Endothelial cell (in vitro differentiated cells): ENCODE measurements at places on chromosomes 11 and 22.
A peak's percentile ranks its signal among the peaks of the same experiment; 100 is the strongest.

- DNase-seq = peak; percentile 2
Observed at GRCh38 chr11:76638270-76639197, 32.0 kb downstream of the LRRC32 start.

- DNase-seq = no peak
Observed at GRCh38 chr22:49406047-49406650, 421.5 kb downstream of the BRD1 start.

- no peak for DNase-seq
Observed at GRCh38 chr11:115330684-115331482, 173.3 kb downstream of the CADM1 start.

DNA sequence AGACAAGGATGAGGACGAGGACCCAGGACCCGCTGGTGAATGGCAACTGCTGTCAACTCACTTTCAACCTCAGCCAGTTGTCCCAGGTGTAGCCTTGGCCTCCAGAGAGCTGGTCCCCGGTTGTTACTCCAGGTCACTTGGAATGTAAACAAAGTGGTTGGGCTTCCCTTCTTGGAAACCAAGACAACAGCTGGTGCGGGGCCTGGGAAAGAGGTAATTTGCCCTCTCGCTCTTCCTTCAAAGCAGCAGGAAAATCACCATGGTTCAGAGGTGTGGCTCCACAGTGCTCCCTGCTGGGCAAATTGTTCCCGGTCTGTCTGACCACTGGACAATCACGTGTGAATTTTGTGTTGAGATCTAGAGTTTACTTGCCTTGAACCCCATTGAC lies 15.0 kb downstream of the SLC1A2 start:
- peak; percentile 65 for DNase-seq

GRCh38 chr11:78557236-78557635 lies 17.4 kb downstream of the NARS2 start:
- no peak for DNase-seq

- peak; percentile 71 for DNase-seq
Observed at GRCh38 chr11:131246663-131247062, 123.8 kb upstream of the NTM start.

DNA sequence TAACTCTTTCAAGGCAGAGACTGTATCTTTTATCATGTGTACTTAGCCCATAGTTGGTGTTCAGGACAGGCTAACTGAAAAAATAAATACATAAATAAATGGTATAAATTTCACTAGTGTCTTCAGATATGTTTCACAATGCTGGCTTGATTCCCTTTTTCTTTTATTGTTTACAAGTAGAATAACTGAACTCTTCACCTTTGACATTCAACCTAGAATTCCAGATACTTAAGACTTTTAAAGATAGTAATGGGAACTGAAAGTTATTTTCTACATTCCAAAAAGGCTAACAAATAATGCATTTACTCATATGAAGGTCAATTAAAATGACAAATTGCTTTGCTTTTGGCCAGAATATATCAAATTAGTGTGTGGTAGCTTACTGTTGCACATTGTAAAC lies 411.3 kb upstream of the TENM4 start:
- DNase-seq = no peak

DNA sequence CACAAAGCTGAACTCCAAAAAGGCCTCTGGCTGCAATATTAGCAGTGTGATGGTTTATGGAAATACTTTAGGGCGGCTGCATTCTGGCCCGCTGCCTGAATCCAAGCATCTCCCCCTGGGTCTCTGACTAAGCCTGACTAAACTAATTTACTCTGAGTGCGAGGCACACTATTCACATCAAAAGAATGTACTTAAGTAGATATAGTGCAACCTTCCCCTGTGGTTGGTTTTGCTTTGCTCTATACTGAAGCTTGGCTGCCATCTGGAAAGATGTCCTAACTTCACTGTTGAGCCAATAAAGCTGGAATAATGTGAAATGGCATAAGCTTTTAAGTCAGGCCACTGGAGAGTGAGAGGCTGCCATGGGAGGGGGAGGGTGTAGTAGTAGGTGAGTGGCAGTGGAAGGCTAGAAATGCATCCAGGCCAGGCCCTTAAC lies 321.6 kb downstream of the AASDHPPT start:
- no peak for DNase-seq

DNA sequence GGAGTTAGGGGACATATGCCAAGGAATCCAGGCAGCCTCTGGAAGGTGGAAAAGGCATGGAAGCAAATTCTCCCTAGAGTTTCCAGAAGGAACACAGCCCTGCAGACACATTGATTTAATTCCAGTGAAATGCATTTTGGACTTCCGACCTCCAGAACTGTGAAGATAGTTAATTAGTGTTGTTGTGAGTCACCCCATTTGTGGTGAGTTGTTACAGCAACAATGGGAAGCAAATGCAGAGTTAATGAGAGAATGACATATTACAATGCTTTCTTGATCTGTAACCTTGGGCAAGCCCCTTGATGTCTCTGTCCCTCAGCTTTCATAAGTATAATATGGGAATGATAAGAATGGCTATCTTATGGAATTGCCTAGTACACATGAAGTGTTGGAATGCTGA lies 178.7 kb downstream of the KIRREL3 start:
- DNase-seq = no peak

DNA sequence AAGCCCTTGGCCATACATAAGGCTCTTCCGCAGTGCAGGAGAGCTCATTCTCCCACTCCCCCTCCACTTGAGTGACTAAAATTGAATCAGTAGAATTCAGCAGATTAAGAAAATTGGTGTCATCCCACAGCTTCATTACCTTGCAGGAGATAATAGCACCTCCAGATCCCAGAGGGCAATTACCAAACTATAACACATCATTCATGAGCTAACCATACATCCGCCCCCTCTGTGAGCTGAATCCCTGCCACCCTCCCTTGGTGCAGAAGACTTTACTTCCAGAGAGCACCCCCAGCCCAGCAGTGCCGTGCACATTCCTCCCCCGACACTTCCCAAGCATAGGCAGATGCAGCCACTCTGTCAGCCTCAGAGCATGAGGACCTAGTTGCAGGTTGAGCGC lies 496.5 kb upstream of the B3GAT1 start:
- DNase-seq = no peak

- no peak for DNase-seq
Observed at GRCh38 chr11:76455931-76456330, 11.1 kb downstream of the EMSY start.

DNA sequence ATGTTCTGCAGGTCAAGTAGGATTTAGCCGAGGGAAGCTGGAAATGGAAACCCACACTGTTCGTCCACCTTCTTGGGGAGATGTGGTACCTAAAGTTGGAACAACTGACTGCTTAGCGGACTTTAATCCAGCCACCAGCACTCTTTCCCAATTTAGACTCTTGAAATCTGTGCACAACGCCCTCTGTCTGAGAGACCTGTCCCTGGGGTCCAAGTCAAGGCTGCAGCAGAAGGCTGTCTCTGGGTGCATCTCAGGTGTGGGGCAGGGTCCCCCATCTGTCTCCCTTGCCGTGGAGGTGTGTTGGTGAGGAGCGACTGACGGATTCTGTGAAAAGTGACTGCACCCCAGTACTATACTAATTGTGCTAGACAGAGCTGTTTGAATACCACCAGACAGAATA lies 168.2 kb upstream of the CADM1 start:
- no peak for DNase-seq

DNA sequence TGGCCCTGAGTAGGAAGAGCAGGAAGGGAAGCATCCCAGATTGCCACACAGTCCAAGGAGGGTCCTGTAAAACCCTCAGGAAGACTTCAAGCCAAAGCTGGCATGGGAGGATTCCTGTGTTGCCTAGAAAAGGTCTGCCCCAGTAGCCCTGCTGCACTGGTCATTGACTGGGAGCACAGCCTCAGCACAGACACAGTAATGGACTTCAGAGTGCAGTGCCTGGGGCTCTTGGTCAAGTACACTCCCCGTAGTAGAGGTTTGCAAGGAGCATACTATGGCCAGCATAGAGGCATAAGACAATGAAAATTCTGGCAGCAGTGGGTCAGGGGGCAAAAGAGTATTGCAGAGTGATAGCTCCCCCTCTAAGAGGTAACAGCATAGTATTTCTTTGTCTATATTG lies 36.2 kb upstream of the FJX1 start:
- DNase-seq = no peak

DNA sequence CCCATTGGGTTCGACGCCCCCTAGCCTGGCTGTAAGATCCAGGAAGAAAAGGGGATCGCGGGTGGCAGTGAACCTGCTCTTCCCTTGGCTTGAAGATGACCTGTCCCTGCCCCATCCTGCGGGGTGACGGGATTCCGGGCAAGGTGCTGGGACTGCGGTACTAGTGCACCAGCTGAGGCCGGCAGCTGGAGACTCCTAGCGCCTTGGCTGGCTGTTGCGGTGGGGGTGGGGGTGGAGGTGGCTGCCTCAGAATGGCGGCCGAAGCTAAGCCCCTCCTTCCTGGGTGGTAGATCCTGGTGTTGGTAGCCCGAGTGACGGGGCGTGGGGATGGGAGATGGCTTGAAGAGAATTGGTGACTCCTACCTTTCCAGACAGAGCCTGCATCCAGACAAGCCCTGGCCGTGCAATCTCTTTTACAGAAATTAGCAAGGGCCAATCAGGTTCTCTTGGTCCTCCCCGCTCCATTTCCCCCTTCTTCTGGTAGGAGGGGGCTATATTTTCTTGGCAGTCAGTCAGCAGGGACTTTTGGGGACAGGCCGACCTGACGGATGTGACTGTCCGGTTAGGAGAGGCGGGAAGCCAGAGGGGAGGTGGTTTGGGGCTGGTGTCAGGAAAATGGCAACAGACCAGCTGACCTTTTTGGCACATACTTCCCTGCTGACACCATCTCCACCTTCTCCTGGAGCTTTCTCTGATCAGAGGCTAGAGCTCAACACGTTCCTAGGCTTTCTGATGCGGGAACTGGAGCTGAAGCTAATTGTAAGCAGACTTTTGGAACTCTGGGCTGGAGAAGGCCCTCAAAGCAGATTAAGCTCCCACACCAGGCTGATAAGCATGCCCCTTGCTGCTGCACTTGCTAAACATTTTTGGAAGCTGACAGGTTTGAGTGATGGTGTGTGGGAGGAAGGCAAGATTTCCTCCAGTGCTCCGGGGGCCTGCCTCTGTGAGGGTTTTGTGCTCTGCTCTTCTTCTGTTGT lies 2.0 kb downstream of the NAV2 start:
- no peak for DNase-seq

GRCh38 chr11:126139111-126140091 lies 72.0 kb downstream of the RPUSD4 start:
- DNase-seq = no peak

GRCh38 chr11:9057888-9058287 lies 33.5 kb downstream of the SCUBE2 start:
- DNase-seq = no peak

GRCh38 chr11:109971184-109971523 lies 122.0 kb upstream of the ZC3H12C start:
- DNase-seq = no peak

- no peak for DNase-seq
Observed at GRCh38 chr22:30948930-30949342, 19.6 kb downstream of the MORC2 start.

GRCh38 chr11:31645747-31646146 lies 136.2 kb downstream of the ELP4 start:
- DNase-seq = no peak

DNA sequence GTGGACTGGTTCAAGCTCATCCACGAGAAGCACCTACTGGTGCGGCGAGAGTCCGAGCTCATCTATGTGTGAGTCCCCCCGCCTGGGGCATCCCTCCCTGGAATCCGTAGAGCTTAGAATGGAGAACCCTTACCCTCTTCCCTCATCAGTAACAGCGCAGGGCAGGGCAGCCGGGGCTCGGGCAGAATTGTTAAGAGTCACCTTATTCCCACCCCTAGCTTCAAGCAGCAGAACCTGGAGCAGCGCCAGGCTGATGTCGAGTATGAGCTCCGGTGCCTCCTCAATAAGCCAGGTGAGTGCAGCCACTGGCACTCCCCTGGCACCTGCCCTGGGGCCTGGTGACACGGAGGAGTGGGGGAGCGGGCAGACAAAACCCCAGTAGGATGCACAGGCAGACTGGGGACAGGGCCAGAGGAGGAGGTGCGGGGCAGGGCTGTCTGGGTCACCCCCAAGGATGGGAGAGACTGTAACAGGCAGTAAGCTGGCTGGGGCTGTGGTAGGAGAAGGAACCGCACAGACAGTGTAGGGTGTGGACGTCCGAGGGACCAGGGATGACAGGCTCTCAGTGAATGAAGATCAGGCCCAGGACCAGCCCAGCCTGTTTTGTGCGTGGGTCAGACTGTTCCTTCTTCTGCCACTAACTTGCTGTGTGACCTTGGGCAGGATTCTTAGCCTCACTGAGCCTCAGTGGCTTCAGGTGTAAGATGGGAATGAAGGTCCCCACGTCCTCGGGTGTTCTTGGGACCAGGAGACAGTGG lies 20.4 kb downstream of the C22orf23 start:
- no peak for DNase-seq

GRCh38 chr11:2237457-2238238 lies 32.7 kb downstream of the ASCL2 start:
- no peak for DNase-seq
